Brain microvascular endothelial cell (primary cell): ENCODE measurements at places on chromosomes 6 and 20.
A peak's percentile ranks its signal among the peaks of the same experiment; 100 is the strongest.

DNA sequence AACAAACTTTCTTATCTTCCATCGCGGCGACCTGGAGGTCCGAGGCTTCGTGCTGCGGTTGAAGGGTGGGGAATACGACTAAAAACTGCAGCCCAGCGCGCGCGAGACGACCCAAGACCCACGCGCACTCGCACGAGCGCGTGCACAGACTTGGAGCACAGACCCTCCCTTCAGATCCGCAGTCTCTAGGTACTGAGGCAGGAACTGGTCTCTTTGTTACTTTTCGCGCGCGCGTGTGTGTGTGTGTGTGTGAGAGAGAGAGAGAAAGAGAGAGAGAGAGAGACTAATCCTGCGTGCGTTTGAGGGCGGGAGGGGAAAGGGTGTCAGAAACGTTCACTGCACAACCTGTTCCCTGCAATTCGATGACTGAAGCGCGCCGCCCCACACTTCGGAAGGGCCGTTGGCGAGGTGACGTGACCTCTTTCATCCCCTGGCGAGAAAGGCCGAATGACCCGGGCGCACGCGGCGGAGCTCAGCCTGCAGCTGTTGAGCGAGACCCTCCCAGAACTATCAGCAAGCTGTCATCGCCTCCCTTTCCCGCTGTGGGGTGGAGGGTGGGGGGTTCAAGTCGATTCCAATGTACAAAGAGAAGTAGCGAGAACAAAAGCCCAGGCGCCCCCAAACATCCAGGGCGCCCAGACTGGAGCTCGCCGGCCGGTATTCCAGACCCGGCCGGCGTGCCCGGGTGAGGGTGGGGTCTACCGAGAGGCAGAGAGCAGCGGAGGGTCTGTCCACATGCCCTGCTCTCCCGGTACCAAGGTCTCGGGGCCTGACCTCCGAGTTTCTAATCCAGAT is 1.5 kb upstream of the TUBB2B start:
- no peak for DNase-seq

GRCh38 chr20:25233016-25233772 is 14.7 kb upstream of the PYGB start:
- DNase-seq = peak; percentile 54

DNA sequence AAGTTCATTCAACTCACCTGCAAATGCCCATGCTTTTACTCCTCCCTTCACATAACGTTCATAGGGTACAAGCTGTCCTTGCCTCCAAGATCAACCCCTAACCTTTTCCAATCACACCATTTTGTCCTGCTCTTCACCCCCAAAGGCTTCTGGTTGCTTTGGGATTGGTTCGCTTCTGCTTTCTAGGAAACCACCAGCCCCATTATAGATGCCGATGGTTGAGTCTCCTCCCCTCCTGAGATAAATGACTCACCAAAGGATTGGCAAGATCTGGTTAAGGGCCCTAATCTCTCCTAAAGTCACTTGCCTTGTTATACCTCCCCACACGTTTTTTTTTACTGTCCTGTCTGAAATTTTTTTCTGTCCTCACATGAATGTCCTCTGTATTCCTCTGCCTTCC is 311.4 kb downstream of the HACE1 start:
- DNase-seq = no peak

DNA sequence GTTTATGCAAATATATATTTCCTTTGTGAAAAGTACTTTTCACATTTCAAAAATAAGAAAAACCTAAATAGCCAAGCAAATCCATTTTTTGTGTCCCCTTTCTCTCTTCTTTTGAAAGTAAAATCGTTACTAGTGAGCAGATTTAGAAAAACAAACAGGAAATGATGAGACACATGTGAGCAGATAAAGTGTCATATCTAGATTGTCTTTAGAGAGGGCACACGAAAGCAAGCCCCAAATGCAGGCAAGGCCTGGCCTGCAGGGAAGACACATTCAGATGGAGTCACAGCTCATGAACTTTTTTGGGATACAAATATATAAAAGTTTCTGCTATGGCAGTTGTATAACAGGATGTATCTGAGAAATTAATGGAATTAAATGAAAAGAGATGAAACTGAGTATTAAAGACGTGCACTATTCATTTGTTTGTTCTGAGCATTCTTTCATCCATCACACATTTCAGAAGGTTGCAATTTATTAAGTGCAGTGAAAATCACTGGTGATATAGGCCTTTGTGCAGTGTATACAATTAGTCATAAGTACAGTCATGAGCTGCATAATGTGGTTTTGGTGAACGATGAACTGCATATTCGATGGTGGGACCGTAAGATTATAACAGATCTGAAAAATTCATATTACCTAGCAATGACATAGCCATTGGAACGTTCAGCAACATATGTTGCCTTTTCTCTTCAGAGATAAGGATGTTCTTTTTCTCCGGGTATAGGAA is 101.4 kb downstream of the PACRG start:
- DNase-seq = peak; percentile 3

DNA sequence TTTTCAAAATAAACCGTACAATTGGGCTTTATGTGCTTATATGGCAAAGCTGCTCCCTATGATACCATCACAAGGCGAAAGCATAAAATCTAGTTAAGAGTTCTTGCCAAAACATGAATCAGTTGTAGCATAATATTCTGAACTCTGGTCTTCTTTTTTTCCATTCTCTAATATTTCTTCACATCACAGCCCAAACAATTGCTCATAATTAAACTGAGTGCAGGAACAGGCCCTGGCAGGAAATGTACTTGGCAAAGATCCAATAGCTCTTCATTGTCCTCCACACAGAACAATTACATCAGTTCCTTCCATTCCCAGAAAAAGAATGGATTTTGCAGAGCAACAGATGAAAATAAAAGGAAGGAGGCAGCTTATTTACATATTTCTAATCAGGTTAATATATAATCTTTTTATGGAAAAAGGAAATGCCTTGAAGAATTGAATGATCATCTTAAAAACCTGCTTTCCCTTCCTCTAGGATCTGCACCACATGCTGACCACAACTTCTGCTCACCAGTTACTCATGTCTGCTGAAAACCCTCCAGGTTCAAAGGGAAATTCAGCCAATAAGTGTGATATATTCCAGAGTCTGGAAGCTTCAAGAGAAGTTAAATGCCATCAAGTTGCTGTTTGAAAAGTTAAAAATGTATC is 123.3 kb upstream of the COL21A1 start:
- peak; percentile 65 for DNase-seq

- DNase-seq = no peak
Measured at GRCh38 chr6:15921243-15921642, 207.6 kb upstream of the MYLIP start.

GRCh38 chr20:23002276-23002675 is 32.8 kb upstream of the SSTR4 start:
- DNase-seq = no peak

DNA sequence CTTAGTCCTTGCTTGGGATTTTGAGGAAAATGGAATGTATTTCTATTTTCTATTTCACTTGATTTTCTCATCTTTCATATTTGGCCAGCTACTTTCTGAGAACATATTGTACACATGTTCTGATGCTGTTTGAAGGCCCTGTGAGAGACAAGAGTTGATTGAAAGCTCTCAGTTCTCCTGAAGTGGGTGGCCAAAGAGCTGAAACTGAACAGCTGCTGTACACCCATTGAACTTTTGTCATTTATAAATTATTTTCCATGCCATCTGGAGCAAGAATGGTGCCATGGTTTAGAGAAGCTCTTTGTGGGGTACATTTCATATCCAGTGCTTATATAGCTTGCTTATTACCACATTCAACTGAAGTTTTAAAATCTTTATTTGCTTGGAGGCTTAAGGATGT is 298.3 kb downstream of the PRL start:
- DNase-seq = no peak

DNA sequence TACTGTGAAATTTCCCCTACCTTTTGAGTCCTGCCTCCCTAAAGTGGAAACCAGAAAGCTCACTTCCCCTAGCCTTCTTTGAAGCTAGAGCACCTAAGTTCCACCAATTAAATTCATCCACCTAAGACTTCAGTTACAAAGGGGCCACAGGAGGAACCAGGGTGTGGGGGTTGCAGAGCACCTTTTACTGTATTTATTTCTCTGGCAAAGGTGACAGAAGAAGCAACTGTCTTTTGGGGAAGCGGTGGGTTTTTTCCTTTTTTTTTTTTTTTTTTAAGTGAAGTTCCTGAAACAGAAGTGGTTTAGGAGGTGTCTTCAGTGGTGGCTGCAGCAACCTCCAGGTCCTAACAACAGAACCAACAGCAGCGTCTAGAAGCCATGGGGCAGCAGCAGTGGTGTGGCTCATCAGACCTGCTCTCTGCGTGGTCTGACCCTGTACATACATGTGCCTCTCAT is 13.1 kb downstream of the PSMB9 start:
- no peak for DNase-seq

DNA sequence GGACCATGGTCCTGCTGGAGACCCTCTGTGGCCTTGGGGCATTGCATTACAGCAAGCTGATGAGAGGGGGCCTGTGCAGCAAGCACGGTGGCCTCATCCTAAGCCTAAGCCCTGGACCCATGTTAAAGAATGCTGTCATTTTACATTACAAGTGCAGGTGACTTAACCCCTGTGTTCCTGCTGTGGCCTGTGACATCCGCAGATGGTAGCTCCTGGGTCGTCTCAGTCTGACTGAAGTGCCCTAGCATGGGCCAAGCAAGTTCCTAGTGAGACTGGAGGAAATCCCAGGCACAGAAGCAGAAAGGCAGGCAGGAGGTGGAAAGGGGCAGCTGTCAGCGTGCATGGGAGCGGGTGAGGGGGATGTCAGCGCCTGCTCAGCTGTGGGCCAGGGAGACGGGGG is 252.4 kb downstream of the FNDC1 start:
- DNase-seq = no peak

- DNase-seq = peak; percentile 34
Measured at GRCh38 chr20:51486197-51487005, 56.1 kb downstream of the NFATC2 start.

DNA sequence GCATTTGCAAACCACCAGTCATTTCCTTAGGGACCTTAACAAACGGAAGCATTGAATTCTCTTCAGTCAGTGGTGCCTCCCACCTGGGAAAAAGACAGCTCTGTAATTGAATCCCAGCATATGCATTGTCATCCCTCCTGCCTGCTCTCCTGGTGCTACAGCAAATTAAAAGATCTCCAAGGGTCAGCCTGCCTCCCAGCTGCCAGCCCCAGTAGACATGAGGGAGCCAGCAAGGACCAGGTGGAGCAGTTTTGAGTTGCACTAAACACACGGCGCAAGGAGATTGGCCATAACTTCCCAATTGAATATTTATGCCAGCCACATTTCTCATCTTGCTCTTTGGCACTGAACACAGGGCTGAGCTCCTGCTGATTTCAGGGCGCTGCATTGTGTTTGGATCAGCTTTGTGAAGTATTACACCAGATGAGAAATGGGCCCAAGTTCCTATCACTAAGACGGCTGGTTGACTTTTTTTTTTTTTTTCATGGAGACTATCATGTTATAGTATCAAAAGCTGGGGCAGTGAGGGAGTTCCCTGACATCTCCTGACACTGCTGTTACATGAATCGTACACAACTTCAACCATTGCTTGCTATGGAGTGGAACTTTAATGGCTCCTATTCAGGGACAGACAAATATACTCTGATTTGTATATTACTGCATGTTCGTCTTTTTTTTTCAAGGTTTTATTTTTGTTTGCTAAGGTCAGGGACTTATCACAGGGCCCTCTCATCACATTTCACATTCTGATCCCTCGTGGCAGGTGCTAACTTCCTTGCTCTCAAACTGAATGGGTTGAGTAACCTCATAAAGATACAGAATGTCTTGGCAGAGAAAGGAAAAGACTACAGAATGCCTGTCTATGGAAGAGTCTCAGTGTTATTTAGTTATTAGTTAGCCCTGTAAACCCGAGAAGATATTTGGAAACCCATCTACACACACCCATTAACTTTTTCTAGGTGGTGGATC is 191.1 kb downstream of the EYA4 start:
- no peak for DNase-seq

- peak; percentile 76 for DNase-seq
Measured at GRCh38 chr20:51966296-51966971, 164.1 kb upstream of the SALL4 start.

DNA sequence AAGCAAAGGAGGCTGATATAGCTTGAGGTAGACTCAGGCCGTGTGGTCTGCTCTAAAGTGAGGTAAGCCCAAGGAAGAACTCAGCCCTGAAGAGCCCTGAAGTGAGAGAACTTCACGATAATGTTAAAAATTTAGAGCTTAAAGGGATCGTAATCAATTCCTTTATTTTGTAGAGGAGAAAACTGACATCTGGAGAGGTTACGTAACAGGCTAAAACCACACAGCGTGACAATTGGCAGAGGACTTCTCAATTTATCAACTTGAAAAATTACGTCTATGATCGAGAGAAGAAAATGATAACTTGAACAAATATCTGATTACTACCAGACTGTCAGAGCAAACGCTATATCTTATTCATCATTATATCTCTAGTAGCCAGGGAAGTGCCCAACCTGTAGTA is 121.8 kb upstream of the FOXO3 start:
- DNase-seq = no peak

GRCh38 chr6:14656078-14656521 is 538.5 kb downstream of the CD83 start:
- DNase-seq = no peak
